HepG2 (cell line): ENCODE measurements at places on chromosomes 4 and X.

DNA sequence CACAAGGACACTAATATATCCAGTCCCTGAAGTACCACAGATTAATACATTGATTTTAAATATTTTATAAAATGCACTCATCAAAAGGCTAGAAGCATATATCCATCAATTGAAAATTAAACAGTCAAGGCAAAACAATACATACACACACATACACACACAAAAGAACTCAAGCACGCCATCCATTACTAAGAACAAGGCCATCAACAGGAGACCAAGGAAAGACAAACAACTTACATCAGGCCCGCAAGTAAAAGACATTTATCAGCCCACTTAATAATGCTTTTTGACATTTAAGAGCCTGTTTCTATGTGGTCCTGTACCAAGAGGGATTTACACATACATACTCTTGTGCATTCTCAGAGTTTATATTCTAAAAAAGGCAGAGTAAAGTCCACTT is 50.0 kb upstream of the ZNF827 start:
- DNase-seq = no peak

DNA sequence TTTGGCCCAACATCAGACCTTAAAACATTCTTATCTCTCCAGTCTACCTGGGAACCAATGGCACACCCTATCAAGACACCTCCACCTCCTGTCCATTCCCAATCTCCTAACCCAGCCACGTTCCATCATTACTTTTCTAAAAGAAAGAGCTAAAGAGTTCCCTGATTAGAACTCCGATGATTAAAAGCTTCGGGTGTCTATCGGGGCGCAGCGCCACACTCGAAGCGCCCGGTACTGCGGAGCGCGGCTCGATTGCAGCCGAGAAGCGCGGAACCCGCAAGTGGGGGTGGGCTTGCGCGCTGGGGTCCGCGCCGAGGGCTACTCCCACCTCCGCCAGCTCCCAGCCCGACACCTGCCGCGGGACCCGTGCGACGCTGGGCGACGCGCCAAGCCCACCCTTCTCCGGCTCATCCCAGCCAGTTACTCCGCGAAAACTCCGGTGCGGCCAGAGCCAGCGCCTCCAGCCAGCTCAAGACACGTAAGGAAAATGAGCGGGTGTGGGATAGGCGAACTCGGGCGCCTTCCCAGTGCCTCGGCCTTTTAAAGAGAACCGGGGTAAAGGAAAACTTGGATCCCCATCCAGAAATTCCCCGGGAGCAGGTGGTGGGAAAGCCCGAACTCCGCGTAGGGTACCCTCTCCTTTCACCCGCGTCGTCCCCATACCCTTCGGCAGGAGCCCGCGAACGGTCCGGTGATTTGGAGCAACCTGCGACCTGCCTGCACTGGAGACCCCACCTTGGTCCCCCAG is 593 bp downstream of the NPY1R start:
- no peak for DNase-seq

DNA sequence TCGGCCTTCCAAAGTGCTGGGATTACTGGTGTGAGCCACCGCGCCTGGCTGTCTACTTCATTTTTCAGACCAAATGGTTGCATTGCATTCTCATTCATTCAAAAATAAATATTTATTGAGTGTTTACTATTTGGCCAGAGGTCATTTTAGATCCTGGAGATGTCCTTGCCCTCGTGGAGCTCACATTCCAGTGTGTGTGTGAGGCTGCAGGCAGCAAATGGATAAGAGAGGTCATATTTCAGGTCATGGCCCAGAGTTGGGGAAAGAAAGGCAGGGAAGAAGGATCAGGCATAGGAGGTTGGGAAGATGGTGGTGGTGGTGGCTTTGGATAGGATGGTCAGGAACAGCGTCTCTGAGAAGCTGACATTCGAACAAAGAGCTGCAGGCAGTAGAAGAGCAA is 119.1 kb downstream of the CEP135 start:
- no peak for DNase-seq

GRCh38 chrX:74080165-74080564 is 223.8 kb upstream of the ZCCHC13 start:
- DNase-seq = no peak

- DNase-seq = no peak
Measured at GRCh38 chrX:85326234-85327059, 53.0 kb downstream of the POF1B start.

DNA sequence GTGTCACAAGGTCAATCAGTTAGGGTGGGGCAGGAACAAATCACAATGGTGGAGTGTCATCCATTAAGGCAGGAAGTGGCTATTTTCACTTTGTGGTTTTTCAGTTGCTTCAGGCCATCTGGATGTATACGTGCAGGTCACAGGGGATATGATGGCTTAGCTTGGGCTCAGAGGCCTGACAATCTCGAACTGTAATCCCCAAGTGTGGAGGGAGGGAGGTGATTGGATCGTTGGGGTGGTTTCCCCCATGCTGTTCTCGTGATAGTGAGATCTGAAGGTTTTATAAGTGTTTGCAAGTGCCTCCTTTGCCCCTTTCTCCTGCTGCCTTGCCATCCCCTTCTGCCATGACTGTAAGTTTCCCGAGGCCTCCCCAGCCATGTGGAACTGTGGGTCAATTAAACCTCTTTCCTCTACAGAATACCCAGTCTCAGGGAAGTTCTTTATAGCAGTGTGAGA is 36.7 kb upstream of the STS start:
- no peak for DNase-seq

GRCh38 chr4:11624370-11624769 is 195.7 kb upstream of the HS3ST1 start:
- DNase-seq = no peak

- no peak for DNase-seq
Measured at GRCh38 chrX:39532761-39533160, 565.0 kb downstream of the BCOR start.

GRCh38 chr4:87120411-87121162 is 99.8 kb downstream of the KLHL8 start:
- DNase-seq = peak; percentile 47

DNA sequence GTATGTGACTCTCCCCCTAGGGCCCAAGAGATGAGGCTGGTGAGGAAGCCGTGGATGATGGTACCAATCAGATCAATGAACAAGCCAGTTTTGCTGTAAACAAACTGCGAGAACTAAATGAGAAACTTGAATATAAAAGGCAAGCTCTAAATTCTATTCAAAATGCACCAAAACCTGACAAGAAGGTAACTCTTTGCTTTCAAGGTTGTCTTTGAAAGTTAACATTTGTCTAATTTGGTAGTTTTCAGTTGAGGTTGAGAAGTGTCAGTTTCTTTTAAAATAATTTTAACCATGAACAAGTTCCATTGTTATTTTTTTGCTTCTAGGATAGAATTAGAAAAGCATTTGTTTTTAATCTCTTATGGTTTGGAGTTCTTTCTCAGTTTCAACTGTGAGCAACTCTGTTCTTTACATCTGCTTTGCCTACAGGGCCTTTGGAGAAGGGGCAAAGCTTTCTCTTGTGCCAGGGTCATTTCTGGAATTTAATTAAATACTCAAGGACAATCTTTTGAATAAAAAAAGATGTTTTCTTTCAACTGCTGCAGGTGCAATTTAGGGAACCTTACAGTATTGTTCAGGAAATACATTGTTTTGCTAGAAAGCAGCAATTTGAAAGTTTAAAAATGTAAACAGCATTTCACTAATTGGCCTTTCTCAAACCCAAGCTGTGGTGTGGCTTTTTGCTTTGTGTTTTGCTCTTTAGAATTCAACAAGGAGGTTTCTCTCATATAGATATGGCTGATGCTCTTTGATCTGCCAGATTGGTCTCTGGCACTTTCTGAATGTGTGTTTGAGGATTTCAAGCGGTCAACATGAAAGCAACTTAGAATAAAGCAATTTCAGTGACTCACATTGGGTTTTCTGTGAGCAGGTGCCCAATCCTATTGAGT is 62.9 kb downstream of the LRP2BP start:
- DNase-seq = peak; percentile 92

- DNase-seq = no peak
Measured at GRCh38 chr4:18321956-18322530, 300.5 kb upstream of the LCORL start.

DNA sequence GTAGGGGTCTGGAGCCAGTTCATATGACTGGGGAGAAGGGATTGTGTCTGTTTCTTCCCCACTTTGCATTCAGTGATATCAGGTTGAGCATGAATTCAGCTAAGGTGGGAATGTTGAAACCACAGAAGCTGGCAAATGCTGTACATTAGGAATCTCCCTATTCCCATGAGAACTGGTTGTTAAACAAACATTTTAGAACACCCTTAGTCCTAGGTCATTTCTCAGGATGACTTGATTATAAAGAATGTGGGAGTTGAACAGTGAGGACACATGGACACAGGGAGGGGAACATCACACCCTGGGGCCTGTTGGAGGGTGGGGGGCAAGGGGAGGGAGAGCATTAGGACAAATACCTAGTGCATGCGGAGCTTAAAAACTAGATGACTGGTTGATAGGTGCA is 62.6 kb upstream of the LIMCH1 start:
- no peak for DNase-seq

DNA sequence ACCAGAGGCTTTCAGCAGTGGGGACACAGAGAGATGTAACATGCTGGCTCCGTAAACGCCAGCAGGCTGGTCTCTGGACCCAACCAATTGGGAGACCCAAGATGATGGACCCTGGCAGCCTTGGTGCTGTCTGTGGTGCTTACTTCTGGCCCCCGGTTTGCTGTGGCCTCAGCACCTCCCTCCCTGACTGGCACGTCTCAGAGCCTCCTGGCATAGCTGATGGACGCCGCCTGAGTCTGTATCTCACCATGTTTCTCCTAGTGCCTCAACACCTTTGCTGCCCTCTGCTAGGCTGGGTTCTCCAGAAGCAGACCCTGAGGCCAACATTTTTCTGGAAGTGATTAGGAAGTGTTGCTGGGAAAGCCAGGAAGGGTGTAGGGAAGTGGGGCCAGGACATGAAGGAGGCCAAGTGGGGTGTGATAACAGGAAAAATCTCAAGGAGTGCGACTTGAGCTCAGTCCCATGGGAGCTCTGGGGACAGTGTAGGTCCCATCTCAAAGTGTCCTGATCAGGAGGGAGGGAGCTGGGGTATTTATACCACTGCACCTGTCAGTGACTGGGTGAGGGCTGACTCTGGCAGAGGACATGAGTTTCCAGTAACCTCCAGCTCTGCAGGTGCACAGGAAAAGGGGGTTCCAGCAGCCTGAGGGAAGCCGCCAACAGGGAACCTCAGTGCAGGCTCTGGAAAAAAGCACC is 31.8 kb downstream of the PPP2R2C start:
- no peak for DNase-seq

- no peak for DNase-seq
Measured at GRCh38 chr4:25252230-25253070, 18.6 kb downstream of the PI4K2B start.

GRCh38 chr4:111905511-111905910 is 239.7 kb upstream of the FAM241A start:
- no peak for DNase-seq

DNA sequence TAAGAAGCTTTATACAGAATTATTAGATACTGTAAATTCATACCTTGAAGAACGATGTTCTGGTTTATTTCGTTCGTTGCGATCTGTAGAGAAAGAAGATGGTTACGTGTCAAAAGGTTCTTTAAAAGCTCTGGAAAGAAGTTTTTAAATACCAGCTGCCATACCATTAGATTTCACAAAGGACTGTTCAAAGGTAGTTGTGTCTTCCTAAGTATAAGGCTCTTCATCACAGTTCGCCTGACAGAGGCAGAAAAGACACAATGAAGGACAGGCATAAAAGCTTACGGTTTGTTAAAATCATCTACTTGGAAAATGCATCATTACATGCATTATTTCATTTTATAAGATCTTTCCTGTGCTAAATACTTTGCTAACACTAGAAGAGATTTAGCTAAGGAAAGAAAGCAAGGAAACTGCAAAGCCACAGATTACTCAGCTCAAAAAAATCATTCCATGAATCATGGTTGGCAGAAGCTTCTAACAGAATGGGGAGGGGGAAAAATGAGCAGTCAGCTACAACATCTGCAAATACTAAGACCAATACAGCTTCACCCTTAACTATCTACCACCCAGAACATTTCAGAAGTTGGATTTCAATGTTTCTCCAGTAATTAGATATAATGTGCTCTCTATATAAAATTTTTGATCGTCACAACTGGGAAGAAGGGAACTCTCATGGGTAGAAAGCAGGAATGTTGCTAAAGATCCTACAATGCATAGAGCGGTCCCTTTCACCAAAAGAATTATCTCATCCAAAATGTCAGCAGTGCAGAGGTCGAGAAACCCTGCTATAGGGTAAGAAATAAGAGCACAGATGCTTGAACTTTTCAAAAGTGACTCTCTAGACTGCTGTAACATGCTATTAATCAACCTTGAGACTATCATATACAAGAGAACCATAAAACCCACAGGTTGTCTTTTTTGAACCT is 50.7 kb upstream of the PRSS48 start:
- DNase-seq = no peak

DNA sequence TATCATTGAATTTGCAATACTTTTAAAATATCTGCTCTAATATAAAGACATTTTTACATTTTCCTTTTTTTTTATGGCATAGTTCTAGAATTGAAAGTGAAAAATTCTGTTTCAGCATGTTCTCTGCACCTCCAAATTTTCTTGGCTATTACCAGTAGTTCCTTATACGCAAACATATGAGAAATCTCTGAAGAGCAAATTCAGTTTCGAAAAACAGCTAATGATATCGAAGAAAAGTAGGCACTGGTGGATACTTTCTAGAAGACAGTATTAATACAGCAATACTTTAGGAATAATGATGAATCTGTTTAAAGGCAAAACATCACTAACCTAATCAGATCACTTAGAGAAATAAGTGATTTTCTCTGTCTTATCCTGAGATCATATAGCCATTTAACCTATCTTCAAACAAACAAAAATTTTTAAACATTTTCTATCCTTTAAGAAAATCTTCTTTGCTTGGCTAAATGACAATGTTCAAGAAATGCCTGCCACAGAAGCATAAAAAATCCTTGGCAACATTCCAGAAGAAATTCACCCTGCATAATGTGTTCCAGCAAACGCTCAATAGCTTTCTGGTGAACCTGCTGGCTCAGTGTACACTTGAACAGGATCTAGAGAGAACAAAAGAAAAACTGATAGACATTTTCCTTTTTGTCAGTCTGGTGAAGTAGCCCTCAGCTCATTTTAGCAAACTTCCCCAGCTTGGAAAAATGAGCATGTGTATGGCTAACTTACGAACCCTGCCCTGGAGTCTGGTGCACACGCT is 51.2 kb upstream of the KLF3 start:
- DNase-seq = no peak

DNA sequence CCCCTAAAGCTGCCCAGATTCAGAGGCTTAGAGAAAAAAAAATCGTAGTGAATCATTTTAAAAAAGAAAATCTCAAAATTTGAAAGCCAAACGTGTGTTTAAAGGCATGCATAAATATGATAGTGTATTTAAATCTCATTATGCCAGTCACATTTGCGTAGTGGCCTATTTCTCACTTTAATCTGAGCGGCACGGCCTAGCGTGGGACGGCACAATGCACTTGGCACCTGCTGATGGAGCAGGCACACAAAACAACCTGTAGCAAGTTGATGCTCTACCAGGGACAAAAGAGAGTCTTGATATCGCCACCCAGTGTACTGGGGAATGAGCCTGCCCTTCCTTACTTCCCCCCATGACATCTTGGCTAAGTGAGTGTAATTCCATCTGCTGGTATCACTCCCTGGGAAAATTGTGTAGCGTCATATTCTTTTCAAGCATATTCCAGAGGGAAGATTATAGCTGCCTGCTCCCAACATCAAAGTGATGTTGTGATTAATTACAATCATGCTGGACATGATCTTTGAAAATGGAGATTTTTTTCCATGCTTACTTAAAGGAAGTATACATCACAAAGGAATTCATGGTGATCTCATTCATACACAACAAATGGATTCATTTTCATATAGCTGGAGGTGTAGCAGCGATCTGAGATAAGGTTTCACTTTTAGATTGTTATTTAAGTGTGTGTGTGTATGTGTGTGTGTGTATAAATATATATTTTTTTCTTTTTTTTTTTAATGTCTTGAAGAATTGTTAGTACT is 138.8 kb downstream of the DCTD start:
- DNase-seq = no peak

- DNase-seq = no peak
Measured at GRCh38 chrX:149205081-149205480, 300.0 kb downstream of the IDS start.
